CD8-positive, alpha-beta T cell (primary cell): ENCODE measurements at places on chromosomes 3 and 15.

GRCh38 chr15:31605467-31605931 is 278.9 kb downstream of the KLF13 start:
- DNase-seq, result no peak

DNA sequence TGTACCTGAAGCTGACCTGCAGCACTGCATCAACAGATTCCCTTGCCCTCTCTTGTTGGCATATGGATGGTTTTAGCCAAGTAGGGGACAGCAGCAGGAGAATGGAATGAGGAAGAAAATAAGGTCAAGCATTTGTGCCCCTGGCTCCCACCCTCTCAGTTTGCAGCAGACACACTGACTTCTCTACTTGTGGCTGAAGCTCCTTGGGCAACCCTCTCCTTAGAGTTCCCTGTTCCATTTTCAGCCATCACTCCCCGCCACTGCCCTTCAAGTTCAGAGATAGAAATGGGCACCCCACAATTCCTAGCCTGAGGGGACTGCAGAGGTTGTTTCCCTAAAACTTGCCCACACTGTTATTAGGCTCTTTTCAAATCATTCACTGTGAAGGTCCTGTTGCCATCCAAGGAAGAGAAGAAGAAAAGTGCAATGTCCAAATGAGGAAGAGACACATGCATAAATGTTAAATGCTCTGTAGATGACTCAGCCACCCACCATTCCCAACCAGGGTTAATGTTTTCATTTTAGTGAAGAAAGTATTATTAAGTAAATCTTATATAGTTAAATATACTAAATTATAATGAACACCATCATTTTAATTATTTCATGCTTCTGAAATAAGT is 295.9 kb upstream of the UBE2E2 start:
- DNase-seq, result no peak

- DNase-seq, result no peak
Measured at GRCh38 chr15:70219256-70219895, 121.7 kb upstream of the TLE3 start.

DNA sequence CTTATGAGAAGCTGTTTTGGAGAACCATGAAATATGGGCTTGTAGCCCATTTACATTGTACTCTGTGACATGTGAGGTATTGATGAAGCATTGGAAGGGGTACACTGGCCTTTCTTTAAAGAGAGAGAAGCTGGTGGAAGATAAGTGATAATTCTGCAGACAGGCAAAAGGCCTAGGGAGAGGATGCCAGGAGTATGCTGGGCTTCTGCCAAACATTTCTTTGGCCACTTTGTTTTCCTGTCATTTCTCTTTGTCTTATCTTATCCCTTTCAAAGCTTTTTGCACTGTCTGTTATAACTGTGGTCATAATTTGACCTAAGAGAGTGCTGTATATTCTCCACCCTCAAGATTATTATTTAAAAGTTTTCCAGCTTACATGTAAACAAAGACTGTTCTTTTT is 109.6 kb upstream of the SEMA6D start:
- DNase-seq, result no peak

- no peak for DNase-seq
Measured at GRCh38 chr3:89964347-89964746, 856.9 kb downstream of the EPHA3 start.

DNA sequence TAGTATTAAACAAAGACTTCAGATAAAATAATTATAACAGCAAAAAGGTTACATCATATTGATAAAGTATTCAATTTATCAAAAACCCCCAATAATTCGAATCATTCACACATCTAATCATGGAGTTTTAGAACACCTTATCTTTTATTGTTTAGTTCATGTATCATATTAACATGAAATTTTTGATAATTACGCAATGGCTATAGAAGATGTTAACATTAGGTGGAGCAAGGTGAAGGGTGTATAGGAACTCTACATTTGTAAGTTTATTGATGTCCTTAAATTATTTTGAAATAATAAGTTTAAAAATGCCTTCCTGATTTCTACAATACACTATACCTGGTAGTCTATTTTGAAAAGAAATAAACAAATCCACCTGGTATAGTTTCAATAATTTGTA is 696.5 kb upstream of the BCHE start:
- no peak for DNase-seq

DNA sequence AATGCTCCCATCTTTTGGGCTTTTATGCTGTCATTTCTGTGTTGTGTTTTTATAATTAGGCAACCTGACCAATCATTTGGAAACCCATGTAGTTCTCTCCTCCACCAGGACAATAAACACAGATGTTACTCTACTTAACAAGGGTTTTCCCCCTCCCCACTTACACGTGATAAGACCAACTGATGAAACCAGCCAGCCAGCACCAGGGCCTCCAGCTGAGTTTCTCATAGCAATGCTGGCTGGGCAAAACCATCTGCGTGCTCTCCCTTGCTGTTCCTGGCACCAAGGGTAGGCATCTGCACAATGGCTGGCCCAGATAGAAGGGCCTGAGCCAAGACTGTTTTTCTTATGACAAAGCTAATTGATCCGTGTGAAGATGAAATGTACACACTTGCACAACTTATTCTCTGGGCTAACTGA is 310.4 kb downstream of the PLCL2 start:
- DNase-seq, result no peak

- no peak for DNase-seq
Measured at GRCh38 chr15:29470794-29471193, 201.2 kb upstream of the NSMCE3 start.

GRCh38 chr3:71466483-71466882 is 117.0 kb downstream of the FOXP1 start:
- DNase-seq, result no peak
